ENCODE measurements at places on chromosomes 3 and 15.

GRCh38 chr3:183576487-183577107 is 21.1 kb upstream of the KLHL6 start:
- DNase-seq = peak; percentile 27

DNA sequence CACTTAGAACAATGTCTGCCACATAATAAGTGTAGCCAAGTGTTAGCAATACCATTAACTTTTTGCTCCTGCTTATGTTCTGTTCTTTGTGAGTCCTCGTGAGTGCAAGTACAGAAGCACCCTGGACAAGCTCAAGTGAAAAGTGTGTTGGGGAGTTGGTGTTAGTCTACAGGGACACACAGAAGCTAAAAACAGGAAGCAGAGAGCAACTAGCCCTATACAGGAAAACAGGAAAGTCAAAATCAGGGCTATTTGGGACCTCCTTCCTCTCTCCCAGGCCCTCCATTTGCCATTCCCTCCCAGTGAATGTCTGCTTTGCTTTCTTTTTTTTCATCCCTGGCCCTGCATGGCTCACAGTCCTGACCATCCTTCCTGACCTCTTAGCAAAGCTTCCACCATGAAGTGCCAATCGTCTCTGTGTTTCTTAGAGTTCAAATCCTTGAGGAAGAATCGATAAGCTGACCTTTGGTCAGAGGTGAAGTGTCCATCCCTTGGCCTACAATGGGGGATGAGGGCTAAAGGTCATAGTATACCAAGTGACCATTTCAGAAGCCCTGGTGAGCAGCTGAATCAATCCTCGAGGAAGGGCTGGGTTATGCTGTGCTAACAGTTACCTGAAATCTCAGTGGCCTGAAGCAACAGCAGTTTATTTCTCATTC is 328.2 kb downstream of the SHQ1 start:
- no peak for DNase-seq

- DNase-seq = peak; percentile 84
Observed at GRCh38 chr15:82044373-82045178, 1.2 kb downstream of the MEX3B start.

- DNase-seq = peak; percentile 41
Observed at GRCh38 chr3:64151342-64151871, 73.9 kb downstream of the PRICKLE2 start.

DNA sequence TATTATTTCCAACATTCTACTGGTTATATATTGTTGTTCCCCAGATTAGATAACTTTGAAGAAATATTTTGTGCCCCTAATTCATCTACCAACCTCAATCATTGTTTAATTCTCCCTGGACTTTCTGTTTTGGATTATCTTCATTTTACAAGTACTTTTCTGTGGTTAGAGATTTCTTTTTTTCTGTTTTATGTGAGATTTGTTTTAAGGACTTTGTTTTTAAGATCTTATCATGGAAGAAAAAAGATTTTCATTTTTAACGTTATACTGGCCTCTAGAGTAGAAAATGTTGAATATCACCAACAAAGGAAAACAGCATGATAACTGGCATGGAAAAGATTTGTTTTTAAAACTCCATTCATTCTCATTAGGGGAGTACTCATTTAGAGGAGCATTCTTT is 210.9 kb upstream of the KCNMB2 start:
- peak; percentile 75 for DNase-seq

GRCh38 chr3:78178740-78179363 is 1139.0 kb downstream of the ROBO2 start:
- DNase-seq = no peak

DNA sequence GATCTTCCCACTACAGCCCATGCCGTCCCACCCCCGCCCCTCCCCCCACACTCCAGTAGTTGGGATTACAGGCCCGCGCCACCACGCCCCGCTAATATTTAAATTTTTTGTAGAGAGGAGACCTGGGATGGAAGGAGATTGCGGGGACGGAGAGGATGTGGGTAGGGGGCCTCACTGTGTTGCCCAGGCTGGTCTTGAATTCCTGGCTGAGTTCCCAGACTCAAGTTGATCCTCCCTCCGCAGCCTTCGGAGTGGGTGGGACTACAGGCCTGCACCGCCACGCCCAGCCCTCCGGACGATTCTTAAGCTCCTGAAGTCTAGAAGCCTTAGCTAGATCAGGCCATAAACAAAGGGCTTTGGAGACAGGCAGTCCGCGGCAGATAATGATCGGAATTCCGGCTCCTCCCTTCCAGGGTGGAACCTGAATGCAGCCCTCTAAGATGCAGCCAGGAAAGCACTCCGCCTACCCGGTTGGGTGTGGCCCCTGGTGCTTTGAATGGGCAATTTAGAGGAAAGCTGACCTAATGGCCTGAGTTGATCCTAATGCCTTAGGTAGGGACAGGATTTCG is at the start of gene DPPA2:
Gene DPPA2, minus strand, starts transcription at position 356 of the 569 bp plus-strand sequence. CDS start 1,975 bp downstream, outside the sequence.
- no peak for DNase-seq

GRCh38 chr3:106710596-106710995 is 666.6 kb upstream of the CCDC54 start:
- DNase-seq = no peak

GRCh38 chr3:107025961-107026360 is 351.3 kb upstream of the CCDC54 start:
- DNase-seq = no peak

DNA sequence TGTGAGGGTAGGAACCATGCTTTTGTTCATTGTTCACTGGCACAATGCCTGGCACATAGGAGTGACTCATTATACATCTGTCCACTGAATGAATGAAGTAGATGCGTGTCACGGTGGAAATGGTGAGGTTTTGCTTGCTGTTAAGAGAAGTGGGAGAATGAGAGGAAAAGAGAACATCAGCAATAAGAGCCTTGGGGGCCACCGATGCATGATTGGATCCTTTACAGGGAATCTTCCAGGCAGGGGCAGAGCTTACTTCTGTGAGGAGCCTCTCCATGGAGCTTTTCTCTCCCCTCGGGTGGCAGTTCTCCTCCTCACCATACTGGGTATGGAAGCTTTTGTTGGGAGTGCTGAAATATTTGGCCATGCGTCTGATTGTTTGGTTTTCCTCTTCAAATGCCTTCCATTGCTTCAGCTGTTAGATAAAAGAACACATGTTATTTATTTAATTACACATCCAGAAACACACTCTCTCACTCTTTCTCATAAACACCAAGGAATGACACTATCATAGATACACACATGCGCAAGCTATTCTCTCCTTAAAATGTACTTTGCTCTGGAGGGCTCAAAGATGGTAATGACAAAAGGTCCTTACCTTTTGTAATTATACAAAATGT is 78.9 kb upstream of the GSK3B start:
- no peak for DNase-seq

Data from iris pigment epithelial cell (primary cell).